Central memory CD8-positive, alpha-beta T cell (primary cell): ENCODE measurements at places on chromosomes 3 and 15.

- DNase-seq, result no peak
These were observed 122.4 kb upstream of the IL12A start for GRCh38 chr3:159866201-159866746.

DNA sequence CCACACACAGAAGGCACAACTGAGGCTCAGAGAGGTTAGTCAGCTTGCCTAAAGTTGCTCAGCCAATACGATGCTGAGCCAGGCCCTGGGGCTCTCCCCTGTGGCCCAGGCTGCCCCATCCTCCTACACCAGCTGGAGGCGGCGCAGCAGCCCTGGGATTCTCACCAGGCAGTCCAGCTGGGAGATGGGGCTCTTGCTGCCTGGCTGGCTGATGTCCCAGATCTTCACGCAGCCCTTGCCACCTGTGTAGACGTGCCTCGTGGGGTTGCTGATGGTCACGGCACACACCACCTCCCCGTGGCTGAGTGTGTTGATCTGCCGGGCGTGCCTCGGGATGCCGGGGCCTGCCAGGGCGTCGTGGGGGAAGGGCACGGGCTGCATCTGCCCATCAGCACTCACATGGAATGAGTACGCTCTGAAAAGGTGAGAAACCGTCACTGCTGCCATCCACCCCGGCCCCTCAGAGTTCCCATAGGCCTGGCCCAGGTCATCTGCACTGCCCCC is 42.8 kb downstream of the TLE3 start:
- no peak for DNase-seq

- DNase-seq, result no peak
These were observed 36.2 kb upstream of the LRTM1 start for GRCh38 chr3:54964081-54964480.

GRCh38 chr3:158110658-158111018 is 749 bp downstream of the RSRC1 start:
- no peak for DNase-seq

DNA sequence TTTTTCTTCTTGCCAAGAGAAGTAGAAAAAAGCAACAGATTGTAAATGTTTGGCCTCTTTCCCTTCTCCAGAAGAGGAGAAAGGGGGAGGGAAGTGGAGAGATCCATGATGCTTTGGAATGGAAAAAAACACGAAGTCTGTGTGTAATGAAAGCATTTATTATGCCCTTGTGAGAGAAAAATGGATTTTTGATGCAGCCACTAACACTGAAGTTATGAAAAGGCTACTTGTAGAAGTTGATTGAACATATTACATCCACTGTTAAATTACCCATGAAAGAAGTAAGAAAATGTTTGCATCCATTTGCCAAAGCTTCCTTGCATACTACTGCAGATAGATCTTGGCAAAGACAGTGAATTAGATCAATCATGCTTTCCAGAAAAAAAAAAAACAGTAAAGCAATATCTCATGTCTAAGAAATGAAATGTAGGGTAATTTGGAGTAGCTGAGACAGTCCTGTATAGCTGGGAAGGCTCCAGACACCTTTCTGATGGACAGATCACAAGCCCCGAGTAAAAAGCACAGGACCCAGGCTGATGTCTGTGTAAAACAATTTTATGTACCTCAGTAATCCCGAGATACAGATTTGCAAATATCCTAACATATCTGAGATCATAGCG is 295.5 kb downstream of the PLOD2 start:
- no peak for DNase-seq

DNA sequence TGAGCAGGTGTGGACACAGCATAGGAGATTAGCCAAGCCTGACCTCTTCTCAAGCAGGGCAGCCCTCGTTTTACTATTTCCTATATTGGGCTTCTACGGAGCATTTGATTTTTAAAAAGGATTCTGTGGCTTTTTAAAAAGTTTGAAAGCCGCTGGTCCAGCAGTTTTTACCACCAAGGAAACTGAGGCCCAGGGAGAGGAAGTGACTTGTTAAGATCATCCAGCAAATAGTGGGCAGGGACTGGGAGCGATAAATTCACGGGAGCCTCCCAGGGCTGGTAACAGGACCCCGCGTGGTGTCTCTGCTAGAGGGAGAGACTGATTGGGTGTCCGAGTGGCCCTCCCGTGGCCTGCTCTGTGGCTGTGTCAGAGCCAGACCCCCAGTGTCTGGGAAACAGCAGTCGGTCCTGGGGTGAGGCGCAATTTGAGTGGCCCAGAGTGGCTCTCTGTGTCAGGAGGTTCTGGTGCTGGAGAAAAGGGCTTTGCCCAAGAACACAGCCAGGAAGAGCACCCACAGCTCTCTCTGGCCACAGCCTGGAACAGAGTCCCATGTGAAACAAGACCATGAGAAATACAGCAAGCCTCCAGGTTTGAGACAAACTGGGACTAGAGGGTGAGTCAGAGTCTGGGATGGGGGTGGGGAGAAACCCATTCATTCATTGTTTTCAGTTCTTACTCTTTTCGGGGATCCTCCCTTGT is 4.2 kb downstream of the FURIN start:
- DNase-seq, result no peak

GRCh38 chr15:35752134-35752466 is 206.1 kb upstream of the DPH6 start:
- DNase-seq, result no peak

DNA sequence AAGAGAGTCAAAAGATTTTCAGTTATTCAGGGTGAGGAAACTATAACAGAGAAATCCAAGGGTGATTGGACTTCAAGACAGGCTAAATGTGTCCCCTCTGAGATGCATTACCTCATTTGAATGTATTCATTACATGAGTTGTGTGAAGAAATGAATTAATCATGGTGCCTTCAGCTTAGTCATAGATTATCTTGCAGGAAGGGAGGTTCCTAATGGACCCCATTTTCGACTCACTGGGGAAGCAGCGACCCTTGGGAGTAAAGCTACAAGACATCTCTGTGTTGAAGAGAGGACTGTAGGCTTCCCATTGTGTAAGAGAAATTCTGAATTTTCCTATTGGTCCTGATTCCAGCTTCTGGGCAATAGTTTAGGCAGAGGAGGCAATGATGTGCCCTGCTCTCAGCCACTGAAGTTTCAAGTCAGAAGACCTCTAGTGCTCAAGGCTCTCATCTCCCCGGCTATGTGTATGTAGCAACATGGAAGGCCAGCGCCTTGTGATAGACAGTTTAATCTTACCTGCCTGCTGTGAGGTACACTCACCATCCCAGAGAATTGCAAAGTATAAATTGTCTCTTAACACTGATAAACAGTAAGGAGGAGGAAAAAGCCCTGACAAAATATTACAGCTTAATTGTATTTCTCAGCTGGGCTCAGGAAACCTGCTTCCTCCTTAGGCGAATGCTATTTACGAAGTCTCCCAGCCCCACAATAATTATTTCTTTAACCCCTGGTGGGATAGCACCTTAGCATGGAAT is 133.8 kb downstream of the PDCD6IP start:
- no peak for DNase-seq
